Urinary bladder (tissue), 4 donors: ENCODE measurements at places on chromosomes 7 and 10. TPM values are rescaled to one million over a fixed set of nuclear protein-coding genes. Genes with fewer than 3 reads are reported as not detected.

- DNase-seq: no peak
Observed at GRCh38 chr7:18243731-18244130, 216.1 kb upstream of the PRPS1L1 start.

GRCh38 chr7:112575864-112576263 is 95.1 kb downstream of the LSMEM1 start:
- no peak for DNase-seq

- no peak for DNase-seq
Observed at GRCh38 chr10:71302874-71303568, 16.0 kb upstream of the SLC29A3 start.

GRCh38 chr10:4470231-4470835 is 355.7 kb upstream of the AKR1E2 start:
- DNase-seq: no peak

DNA sequence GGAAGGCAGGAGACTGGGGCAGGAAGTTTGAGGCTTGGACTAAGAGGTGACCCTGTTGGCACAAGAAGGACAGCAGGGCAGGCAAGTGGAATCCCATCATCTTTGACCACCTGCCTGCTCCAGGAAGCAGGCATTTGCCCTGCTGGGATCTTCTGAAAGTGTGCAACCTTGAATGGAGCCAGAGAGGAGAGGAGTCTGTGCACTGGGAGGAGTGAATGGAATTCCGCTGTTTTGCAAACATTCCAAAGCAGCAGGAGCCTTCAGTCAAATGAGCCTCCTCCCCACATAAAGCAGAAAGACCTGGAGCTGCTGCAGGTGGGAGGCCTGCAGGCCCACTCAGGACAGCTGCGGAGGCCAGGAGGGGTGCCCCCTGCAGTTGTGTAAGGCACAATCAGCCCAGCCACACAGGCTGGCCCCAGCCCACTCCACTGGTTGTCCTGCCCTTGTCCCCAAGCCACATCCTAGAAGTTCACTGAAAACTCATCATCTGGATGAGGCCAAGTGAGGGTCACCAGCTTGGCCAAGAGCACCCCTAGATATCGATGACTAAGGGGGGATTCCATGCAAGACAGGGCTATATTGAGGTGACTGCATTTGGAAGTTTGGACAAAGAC is 249.5 kb downstream of the RPS24 start:
- no peak for DNase-seq

GRCh38 chr10:124415210-124415609 is 3.5 kb downstream of the OAT start:
- no peak for DNase-seq

DNA sequence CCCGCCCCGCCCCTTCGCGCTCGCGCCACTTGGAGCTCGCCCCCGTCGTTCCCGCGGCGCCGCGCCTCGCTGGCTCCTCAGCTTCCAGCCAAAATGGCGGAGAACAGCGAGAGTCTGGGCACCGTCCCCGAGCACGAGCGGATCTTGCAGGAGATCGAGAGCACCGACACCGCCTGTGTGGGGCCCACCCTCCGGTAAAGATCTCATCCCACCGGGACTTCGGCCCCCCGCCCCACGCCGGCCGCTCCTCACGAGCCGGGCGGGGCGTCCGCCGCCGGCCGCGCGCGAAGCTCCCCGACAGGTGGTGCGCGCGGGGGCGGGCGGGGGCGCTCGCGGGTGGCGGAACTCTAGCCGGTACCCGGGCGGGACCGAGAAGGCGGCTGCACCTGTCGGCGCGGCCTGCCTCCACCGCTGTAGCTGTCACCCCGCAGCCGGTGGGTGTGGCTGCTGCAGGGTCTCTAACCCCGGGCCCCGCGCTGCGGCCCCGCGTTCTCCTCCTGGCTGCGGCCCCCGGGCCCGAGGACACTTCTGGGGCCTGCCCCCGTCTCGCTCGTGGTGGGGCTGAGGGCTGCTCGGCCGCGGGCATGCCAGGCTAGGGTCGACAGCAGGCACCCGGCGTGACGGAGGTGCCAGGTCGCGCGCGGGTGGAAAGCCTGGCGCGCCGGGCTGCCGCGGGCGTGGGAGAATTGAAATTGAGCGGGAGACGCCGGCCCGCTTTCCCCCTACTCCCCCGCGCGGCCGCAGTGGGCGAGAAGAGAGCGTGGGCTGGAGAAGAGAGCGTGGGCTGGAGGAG is at the start of gene EXOC6:
EXOC6 (plus strand) TSS at position 80 of the 793 bp plus-strand sequence; CDS start at position 94, 14 bp downstream.
- DNase-seq: no peak

Gene ANXA8L1
- total RNA-seq: 9.1 TPM

Gene PPP1R17
- not detected for total RNA-seq
